ENCODE measurements at places on chromosomes 4 and X.

GRCh38 chr4:6893449-6894085, 16.1 kb upstream of the TBC1D14 start:
- H3K27me3 ChIP-seq: no peaks in the 10 kb centered on the region
- H3K4me1 ChIP-seq: peaks cover 33% of the 10 kb centered on the region
- H3K27ac ChIP-seq: peak overlapping the region; percentile 76

DNA sequence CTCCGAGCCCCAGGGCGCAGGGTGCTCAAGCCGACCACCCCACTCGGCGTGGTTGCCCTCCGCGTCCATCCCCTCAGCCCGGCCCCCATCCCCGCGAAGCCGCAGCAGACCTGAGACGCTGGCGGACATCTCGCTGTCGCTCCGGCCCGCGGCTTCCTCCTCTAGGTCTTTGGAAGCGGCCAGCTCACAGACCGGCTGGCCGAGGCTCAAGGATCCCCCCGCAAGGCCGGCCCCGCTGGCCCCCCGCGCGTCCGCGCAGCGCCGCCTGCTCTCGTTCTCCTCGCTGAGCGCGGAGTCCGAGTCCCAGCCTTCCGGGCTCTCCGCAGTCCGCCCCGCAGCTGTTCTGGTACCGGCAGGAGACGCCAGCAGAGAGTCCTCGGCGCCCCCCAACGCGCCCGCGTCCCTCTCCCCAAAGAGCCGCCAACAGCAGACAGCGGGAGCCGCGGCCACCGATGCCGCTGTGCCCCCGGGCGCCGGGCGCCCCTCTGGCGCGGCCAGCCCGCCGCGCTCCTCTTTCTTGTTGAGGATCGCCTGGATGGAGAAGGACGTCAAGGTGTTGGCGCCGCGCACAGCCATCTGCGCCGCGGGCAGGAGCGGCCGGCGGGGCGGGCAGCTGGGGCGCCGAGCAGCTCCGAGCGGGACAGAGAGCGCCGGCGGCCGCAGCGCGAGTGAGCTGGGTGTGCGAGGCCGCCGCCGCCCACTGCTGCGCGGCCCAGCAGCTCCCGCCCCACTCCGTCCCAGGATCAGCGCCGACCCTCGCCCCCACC, at the start of gene NKX3-2:
TSS of gene NKX3-2 (minus strand) at position 670 of the 767 bp plus-strand sequence. CDS start at position 576, 94 bp downstream.
- H3K4me1 ChIP-seq: peaks cover 45% of the 10 kb centered on the region
- H3K4me3 ChIP-seq: peak within 1 kb of the TSS; percentile 74
- DNase-seq: no peak
- H3K27ac ChIP-seq: no peak within 1 kb of the TSS

DNA sequence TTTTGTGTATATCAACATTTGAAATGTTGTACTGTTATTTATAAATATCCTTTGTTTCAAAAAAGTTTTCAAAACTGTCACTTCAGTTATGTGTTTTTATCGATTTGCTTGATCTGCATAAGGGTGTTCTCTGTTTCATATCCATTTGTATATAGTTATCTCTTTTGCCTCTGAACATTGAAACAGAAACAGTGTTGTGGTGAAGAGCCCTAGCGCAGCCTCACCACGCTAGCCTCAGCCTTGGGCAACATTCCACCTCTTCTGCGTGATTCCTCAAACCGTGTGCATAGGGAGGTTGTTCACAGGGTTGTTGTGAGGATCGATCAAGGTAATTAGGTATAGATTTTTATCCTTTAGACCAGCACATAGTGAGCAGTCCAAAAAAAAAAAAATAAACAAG, 287.0 kb upstream of the GALNT7 start:
- H3K27ac ChIP-seq: no peak overlapping the region
- no peaks in the 10 kb centered on the region for H3K27me3 ChIP-seq
- H3K36me3 ChIP-seq: no peaks in the 10 kb centered on the region
- H3K4me3 ChIP-seq: no peak overlapping the region
- H3K4me1 ChIP-seq: no peaks in the 10 kb centered on the region

DNA sequence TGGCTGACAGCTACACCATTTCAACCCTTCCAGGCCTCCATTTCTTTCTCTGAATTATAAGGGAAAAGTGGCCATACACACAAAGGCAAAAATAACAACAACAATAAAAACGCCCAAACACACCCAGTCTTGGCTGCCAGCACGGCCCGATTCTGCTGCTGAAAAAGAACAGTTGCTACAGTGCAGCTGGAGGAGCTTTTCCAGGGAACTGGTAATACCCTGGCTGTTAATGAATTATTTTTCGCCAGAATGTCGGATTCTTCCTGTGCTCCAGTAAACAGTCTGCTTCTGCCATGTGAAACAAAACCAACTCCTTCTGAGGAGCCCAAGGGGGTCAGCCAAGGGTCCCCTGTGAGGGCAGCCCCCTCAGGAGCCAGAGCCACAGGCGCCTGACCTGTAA, 6.6 kb downstream of the RAI2 start:
- no peaks in the 10 kb centered on the region for H3K36me3 ChIP-seq
- no peak overlapping the region for H3K27ac ChIP-seq
- H3K4me3 ChIP-seq: no peak overlapping the region
- peak; percentile 17 for DNase-seq
- H3K27me3 ChIP-seq: no peaks in the 10 kb centered on the region

- H3K36me3 ChIP-seq: no peaks in the 10 kb centered on the region
- no peaks in the 10 kb centered on the region for H3K4me1 ChIP-seq
- H3K27ac ChIP-seq: no peak overlapping the region
- H3K27me3 ChIP-seq: no peaks in the 10 kb centered on the region
Observed at GRCh38 chr4:62414563-62414962, 1214.4 kb downstream of the ADGRL3 start.

DNA sequence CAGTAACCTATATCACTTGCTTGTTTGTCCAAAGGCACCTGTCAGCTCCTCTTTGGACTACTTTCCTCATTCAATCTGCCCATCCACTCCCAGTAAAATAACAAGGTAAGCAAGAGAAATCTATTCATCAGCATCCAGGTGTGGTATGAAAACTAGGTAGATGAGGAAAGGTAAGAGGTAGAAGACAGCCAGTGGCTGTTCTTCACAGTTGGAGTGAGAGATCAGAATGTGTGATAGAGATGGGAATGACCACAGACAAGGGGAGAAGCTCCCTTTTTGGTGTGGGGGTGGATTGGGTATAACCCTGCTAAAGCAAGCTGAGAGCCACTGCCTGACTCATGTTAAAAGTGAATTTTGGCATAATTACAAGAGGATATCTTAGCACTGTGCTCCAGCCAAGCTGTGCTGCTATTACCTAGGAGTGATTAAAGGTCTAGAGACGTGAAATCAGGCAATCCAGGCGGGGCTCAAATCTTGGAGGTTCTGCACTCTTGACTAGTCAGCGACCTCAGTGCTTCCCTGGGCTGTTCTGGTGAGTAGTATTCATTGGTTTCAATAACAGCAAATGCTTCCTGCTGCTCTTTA, 28.1 kb upstream of the RASL11B start:
- H3K27me3 ChIP-seq: no peaks in the 10 kb centered on the region
- DNase-seq: no peak
- H3K4me1 ChIP-seq: no peaks in the 10 kb centered on the region
- H3K36me3 ChIP-seq: no peaks in the 10 kb centered on the region
- H3K27ac ChIP-seq: no peak overlapping the region

Data from stomach (tissue), 19 donors.